ENCODE measurements at places on chromosomes 3 and 15.

DNA sequence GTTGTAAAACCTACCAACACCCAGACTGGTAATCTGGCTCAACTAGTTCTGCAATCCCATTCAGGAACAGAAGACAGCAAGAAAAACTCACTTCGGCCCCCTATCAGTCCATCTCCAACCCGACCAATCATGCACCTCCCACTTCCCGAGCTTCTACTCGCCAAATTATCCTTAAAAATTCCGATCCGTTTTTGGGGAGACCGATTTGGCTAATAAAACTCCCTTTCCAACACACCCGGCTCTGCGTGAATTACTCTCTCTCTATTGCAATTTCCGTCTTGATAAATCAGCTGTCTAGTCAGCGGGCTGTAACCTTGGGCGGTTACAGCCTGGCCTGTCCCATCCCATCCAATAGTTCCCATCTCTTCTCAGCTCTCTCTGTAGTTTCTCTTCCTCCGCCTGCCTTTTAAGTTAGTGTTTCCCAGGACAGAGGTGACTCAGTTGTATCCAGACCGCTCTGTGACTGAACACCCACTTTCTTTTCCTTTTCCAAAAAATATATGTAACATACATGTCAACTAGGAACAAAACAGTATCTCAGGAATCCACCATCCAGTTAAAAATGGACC lies 780 bp upstream of the ACAD9 start:
- peak; percentile 5 for DNase-seq

DNA sequence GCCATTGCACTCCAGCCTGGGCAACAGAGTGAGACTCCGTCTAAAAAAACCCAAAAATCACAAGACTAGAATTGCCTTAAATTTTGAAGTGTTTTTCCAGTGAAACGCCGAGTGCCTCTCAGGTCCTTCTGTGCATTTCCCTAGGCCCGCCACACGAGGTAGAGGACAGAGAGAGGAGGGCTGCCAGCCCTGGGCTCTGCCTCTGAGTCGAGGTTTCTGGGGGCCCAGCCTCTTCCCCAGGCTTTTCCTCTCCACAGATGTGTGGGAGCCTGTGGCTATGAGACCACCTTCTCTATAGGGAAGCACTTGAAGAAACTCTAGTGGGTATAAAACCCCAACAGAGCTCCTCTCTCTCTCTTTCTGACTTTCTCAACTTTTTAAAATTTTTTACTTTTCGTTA lies 10.9 kb upstream of the EHD4 start:
- DNase-seq = no peak

- no peak for DNase-seq
These were observed 642.0 kb upstream of the NAALADL2 start for GRCh38 chr3:174216946-174217718.

- DNase-seq = no peak
These were observed 7.0 kb upstream of the HHATL start for GRCh38 chr3:42709621-42710020.

DNA sequence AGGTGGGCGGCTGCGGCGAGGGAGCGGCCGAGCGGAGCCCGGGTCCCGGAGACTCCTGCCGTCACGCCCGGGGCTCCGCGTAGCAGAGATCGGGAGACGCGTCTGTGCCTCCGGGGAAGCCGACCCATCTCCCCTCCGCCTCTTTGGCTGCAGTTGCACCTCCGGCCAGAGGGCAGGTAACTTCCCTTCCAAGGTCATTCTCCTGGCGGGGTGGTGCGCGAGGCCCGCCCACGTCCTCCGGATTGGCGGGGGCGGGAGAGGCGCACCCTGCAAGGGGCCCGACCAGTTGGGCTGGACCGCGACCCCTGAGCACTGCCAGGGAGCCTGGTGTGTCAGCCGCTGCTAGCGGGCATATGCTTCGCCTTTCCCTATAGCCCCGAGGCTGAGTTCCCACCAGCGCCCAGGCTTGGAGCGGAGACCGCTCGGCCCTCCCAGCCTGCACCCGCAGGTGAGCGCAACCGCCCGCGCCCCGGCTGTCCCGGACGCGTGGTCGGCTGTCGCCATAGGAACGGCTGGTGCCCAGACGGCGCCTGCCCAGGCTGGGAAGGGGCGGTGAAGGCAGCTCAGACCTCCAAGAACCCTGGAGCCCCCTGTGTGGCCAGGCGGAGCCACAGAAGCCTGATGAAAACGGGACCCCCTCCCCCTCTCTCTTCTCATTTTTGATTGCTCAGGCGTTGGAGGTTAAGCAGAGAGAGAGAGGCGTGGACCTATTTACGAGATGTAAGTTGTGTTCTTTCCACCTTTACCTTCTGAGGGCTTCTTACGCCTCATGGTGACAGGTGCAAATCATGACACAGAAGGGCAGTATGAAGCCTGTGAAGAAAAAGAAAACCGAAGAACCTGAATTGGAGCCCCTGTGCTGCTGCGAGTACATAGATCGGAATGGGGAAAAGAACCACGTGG lies 453 bp downstream of the ZDHHC23 start:
- peak; percentile 10 for DNase-seq

DNA sequence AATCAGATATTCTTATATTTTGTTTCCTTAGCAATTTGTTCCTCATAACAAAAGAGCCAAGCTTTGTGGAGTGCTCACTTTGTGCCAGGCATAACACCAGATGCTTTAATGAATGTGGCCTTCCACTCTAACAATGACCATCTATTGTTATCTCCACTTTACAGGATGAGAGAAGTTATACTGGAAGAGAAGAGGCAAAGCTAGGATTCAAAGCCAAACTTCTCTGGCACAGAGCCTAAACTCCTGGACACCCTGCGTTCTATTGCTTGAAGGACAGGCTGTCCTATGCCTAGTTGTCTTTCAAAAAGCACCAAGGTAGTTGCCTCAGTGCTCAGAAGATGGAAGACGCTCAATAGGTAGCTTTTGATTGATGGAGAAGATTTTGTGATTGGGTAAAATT lies 123.2 kb upstream of the FEZF2 start:
- no peak for DNase-seq

GRCh38 chr3:62312201-62312600 lies 61.1 kb downstream of the FEZF2 start:
- no peak for DNase-seq

DNA sequence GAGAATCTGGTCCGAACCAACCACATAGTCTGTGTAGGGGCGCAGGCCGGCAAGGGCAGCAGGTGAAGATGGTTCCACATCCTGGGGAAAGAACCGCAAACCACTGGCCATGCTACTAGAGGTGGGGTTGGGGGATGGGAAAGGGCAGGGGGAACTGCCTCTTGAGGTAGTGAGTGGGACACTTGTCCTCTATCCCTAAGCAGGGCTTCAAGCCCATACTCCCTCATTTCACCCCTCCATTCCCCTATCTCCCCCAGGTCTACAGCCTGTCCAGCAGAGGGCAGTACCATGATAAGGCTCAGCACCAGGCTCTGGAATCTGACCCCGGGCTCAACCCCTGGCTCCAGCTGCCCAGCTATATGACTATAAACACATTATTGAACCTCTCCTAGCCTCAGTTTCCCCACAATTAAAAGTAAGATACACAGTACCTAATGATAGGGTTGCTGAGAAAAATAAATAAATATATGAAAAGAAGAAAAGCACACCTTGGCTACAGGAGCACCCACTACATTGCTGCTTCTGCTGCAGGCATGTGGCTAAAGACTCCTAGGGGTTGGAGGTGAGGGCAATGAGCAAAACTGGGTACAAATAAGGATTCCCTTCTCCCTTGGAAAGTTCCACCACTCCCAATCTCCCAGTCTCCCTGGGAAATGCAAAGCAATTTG lies 6.3 kb downstream of the GORASP1 start:
- DNase-seq = peak; percentile 37

DNA sequence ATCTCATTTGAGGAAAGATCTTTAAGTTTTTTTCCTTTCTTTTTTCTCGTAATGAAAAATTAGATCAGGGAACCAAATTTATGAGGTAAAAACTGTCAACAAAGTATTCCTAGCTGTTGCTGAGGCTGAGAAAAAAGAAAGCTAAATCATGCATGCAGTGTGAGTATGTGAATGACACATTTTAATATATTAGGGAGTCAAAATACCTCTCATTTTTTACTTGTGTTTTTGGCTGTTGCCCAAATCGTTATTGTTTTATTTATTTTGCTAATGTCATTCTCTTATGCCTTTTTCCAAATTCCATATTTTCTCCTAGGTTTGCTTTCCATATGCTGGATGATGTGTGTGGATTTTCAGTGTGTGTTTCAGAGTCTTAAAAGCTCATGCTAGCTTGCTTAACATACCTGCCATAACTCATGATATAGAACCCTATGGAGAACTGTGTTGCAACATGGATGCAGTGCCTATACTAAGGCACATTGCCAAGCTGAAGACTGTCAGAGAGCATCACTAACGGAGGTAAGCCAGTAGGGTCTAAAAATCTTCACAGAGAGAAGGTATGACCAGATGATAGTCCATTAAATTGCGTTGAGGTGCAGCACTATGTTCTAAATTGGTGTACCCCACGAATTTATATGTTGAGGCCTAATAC lies 629.5 kb upstream of the KCNMB2 start:
- no peak for DNase-seq

- no peak for DNase-seq
These were observed 34.3 kb upstream of the VIPR1 start for GRCh38 chr3:42468111-42468510.

DNA sequence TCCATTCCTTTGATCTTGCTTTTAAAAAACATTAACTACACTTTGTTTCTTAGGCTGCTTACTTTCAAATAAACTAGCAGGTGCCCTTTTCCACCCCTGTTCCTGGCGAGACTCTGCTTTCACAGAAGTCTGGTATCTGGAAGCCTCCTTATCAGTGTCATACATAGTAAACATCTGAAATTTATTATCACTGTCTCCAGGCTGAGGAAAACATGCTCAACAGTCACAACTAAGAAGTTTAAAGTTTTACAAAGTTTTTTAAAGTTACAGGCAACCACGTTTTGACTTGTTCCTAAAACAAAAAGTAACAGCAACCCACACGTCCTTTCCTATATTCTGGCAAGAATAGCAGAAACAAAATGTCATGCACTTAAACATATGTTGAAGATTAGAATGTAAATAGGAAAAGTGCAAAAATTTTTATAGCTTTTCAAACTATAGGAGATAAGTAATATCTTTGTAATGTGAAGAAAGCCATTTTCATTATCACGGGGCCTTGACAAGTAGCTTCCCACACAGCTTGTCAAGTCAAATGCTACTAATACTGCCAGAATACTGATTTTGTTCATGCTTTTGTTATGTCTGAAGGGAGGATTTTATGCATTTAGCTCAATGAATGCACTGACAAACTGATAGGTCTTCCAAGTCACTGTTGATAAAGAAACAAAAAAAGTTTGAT lies 275.2 kb upstream of the KCNMB2 start:
- no peak for DNase-seq

DNA sequence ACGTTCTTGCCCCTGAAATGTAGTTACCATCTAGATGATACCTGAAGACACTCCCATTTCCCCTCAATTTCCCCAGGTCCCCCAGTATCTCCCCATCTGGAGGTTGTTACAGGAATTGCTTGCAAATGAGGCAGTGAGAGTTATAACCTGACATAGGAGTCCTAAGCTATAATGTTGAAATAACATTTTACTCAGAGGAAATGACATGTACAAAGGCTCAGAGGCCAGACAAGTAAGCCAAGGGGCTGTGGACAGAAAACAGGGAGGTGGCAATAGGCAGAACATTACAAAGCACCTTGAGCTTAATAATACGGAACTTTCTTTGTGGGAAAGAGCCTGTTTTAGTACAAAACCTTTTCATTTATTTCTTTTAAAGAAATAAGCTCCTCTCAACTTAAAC lies 171.9 kb downstream of the FRMD5 start:
- DNase-seq = no peak

- peak; percentile 36 for DNase-seq
These were observed 54.8 kb downstream of the UBP1 start for GRCh38 chr3:33385423-33385822.

GRCh38 chr3:107796791-107797190 lies 274.0 kb downstream of the BBX start:
- DNase-seq = no peak

DNA sequence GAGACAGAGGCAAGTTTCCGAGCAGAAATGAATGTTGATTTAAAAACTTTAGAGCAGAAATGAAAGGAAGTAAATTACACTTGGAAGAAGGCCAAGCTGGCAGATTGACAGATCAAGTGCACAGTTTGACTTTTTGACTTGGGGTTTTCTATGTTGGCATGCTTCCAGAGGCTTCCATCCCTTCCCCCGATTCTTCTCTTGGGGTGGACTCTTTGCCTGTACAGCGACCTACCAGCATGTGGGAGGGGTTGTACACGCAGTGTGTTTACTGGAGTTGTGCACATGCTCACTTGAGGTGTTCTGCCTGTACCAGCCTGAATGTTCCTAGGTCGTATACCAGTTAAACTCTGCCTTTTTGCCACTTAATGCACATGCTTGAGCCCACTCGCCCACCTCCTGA lies 701.5 kb upstream of the GBE1 start:
- no peak for DNase-seq

DNA sequence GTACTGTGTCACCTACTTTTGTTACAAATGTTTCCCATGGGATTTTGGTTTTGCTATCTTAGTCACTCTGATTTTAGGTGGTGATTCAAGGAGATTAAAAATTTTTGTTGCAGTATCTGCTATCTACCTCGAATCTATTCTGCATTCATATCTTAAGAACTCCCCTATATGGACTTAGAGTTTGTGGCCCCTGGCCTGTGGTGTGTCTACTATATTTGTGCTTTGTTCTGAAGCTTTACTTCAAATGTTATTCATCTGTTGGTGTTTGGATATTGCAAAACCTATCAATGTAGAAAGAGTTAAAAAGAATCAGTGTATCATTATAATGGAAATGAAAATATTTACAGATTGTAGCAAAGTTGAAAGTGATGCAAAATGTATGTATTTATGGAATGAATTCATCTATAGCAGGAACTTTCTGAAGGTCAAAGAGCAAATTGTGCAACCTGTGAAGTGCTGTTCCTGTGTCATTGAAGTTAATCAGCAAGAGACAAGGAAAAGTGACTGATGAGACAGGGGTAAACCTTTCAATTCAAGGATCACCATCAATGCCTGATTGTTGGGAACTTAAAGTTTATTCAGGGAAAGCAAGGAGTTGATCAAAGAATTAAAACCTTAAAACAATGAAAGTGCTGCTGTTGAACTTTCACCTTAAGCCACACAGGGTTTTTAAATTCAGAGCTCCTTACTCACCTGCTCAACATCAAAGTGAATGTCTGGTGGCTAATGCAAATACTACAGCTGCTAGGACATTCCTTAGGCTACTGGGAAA lies 71.0 kb downstream of the SLMAP start:
- no peak for DNase-seq

Data from stimulated activated CD4-positive, alpha-beta T cell treated with anti-CD3 and anti-CD28 coated beads, Interleukin-4, amount 100 ng/mL, for 4 hours (primary cell).